Stimulated activated CD4-positive, alpha-beta T cell treated with anti-CD3 and anti-CD28 coated beads, Interleukin-4, amount 100 ng/mL, for 24 hours (primary cell): ENCODE measurements at places on chromosomes 1 and 21.

DNA sequence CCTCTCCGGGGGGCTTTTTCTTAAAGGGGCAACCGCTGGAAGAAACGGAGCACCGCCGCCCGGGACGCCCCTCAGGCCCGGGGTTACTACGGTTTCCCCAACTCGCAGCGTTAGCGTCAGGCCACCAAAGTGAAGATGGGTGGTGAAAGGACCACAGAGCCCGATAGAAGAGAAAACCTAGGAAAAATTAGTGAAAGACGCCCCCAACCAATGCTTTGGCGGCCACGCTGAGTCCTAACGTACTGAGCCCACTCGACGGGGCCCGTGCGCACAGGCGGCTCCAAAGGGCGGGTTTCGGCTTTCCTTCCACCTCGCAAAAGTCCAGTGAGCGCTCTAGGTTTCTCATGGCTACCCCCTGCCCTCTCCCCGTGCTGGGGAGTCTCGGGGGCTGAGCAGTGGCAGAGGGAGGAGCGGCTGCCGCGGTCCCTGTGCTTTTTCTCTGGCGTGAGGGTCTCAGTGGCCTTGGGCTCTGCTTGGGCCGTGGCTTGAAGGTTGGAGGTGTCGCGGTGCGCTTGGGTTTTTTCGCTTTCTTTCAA, 12.2 kb upstream of the SPEN start:
- no peak for DNase-seq

GRCh38 chr1:202189001-202189790, 4.4 kb upstream of the LGR6 start:
- peak; percentile 83 for DNase-seq

- DNase-seq = no peak
Measured at GRCh38 chr1:186672131-186672530, 8.1 kb downstream of the PTGS2 start.

DNA sequence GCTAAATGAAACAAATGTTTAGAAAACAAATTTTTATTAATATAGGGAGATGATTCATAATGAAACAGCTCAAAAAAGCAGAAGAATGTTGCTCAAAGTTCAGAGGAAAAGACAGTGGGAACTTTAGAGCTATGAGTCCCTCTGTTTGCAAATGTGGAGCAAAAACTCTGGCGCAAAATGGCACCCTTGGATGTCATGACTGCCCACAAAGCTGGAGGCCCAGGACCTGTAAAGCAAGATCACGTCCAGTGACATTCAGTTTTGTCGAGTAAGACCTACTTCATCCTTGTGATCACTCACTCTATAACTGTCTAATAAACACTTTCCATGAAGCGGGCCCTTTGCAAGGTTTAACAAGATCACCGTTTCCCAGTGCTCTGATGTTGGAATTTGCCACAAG, 9.1 kb upstream of the EXO1 start:
- no peak for DNase-seq

- no peak for DNase-seq
Measured at GRCh38 chr1:43437031-43437973, 16.4 kb downstream of the HYI start.

GRCh38 chr1:74693473-74693872, 19.9 kb upstream of the ERICH3 start:
- no peak for DNase-seq
